GM12864 (cell line): ENCODE measurements at places on chromosomes 11 and 22.

- DNase-seq = no peak
Measured at GRCh38 chr22:44452531-44453420, 45.3 kb downstream of the RTL6 start.

DNA sequence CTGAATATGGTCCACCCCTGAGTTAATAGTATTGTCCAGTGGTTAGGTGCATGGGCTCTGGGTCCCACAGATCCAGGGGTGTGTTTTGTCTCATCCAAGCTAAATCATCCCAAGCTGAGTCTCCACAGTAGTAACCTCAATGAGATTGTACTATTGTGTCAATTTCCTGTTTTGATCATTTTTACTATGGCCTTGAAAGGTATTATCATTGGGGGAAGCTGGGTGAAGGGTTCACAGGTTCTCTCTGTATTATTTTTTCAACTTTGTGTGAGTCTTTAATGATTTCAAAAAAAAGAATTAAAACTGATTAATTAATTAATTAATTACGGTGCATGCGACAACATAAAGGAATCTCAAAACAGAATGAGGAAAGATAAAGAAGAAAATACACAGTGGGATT, 266.1 kb downstream of the MN1 start:
- DNase-seq = no peak

DNA sequence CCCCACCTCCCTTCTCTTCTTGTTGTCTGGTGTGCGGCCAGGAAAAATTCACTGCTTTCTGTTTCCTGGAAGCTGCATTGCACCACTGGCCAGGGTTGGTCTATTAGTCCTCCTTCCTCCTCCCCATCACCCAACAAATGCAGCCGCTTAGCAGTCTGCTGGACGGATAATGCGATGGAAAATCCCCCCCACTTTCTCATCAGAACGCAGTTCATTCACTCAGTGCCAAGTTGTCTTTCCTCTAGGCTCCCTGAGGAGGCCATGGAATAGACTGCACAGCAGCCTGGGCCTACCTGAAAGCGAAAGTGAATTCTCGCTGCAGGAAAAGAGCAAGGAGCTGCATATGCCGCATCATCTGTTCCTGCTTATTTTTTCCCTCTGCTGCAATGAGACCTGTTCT, 513.6 kb downstream of the METTL15 start:
- no peak for DNase-seq

GRCh38 chr11:12285811-12286222, 91.6 kb upstream of the PARVA start:
- no peak for DNase-seq

- DNase-seq = peak; percentile 49
Measured at GRCh38 chr22:22201185-22201929, 43.2 kb upstream of the VPREB1 start.

GRCh38 chr22:43789452-43789851, 22.7 kb downstream of the EFCAB6 start:
- DNase-seq = no peak
